Stimulated activated CD4-positive, alpha-beta T cell treated with anti-CD3 and anti-CD28 coated beads, Interleukin-1b, Interleukin-23, amount 100 ng/mL, for 24 hours (primary cell): ENCODE measurements at places on chromosomes 12 and 14.

DNA sequence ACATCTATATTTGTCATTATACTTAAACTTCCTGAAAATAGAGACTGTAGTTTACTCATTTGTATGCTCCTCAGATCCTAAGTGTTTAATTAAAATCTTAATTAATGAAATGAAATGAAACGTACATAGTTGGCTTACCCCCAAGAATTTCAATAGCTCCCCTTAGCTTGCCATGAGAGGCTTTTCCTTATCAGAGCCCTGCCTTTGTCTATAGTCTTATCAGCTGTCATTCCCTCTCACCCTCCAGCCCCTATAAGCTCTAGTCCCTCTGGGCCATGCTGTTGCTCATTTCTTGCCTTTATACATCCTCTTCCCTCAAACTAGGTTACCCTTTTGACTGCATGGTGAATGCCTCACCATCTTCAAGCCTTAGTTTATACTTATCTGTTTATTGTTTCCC, 1.1 kb upstream of the RTRAF start:
- no peak for DNase-seq

DNA sequence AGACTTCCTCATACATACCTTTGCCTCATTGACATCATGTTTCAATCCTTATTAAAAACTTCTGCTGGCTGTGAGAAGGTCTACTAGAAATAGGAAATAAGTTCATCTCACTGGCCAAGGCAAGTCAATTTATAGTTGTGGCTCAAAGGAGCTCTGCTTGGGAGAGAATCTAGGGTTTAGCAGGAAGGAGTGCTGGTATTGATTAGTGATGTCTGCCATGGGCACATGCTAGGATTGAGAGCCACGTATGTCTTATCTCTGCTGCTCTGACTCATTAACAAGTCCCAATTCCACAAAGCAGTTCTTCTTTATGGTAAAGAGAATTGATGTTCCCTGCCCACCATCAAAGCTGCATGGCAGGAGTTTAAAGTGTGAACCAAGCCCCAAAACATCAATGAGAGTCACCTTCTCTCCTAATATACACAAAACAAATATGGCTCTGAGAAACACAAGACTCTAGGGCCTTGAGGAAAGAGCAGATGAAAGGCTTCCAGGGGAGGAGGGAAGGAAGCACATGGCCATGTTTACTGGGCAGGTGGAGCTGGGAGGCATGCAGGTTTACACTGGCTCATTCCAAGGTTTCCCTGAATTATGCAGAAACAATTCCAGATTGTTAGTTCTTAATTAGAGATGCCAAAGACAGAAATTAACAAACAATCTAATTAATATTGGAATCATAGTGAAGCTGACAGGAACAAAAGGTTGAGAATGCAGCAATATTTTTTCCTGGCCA, 931.9 kb upstream of the TMEM132C start:
- DNase-seq: no peak

- DNase-seq: no peak
These were observed 731 bp upstream of the PCNX4 start for GRCh38 chr14:60090864-60091519.

- no peak for DNase-seq
These were observed 86.6 kb downstream of the CRADD start for GRCh38 chr12:93763746-93764147.

GRCh38 chr12:28824849-28825248, 324.2 kb upstream of the FAR2 start:
- DNase-seq: no peak

DNA sequence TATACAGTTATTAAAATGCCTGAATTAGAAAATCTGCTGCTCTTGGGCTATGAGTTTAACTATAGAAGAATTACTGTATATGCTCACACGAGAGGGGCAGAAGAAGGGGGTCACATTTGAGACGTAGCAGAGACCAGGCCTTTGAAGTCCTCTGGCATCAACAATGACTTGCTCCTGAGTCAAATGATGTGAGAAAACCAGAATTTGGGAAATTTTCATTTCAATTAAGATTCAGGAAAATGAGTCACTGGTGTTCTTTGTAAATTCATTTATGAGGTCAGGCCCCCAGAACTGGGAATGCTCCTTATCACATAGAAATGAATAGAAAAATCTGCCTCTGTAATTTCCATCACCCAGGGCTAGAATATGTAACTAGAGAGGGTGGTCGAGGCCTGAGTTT, 92.9 kb downstream of the APAF1 start:
- no peak for DNase-seq

DNA sequence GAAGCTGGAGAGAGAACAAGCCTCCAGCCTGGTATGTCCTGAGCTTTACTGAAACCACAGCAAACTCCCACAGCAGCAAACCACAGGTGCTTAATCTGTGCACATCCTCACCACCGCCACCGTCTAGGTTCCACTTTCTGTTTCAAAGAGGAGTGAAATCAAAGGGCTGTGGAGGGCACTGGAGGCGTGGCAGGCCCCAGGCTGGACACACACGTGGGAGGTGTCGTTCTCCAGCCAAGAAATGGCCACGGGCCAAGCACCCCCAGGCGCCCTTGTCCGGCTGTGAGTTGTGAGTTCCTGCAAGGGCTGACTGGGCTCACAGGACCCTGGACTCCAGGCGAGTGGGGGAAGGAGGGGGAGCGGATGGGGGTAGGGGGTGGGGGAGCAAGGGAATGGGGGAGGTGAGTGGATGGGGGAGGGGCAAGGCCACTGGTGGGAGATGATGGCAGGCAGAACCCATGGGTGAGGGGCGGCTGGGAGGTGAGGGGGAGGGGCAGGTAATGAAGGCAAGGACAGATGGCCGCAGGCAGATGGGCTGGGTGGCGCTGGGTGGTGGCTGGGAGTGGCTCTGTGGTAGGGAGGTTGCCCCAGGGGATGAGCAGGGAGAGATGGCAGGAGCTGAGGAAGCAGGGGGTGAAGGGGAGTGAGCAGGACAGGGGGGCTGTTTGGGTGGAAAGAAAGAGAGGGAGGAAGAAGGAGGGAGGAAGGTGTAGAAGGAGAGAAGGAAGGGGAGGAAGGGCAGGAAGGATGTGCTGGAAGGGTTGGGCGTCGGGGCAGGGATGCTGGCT, 86.7 kb downstream of the NCOR2 start:
- DNase-seq: no peak

GRCh38 chr12:25332143-25332542, 81.4 kb upstream of the KRAS start:
- no peak for DNase-seq

DNA sequence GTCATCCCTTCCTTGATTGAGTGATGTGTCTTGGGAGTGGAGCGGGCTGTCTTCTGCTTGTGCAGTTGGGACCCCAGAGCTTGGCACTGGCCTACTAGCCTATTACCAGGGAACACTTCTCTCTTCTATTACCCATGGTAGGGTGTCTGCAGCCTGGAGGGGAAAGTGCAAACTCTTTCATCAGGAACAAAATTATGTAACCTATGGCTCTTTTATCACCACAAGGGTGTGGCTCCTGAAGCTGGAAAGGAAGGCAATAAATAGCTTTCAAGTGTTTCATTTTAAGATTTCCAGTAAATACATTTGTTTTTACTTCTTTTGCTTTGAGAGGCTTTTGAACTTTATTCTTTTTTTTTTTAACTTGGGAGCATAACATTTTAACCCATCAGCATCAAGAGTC, 349.7 kb upstream of the FAR2 start:
- no peak for DNase-seq

GRCh38 chr12:81078469-81079196, 754 bp downstream of the ACSS3 start:
- DNase-seq: no peak

DNA sequence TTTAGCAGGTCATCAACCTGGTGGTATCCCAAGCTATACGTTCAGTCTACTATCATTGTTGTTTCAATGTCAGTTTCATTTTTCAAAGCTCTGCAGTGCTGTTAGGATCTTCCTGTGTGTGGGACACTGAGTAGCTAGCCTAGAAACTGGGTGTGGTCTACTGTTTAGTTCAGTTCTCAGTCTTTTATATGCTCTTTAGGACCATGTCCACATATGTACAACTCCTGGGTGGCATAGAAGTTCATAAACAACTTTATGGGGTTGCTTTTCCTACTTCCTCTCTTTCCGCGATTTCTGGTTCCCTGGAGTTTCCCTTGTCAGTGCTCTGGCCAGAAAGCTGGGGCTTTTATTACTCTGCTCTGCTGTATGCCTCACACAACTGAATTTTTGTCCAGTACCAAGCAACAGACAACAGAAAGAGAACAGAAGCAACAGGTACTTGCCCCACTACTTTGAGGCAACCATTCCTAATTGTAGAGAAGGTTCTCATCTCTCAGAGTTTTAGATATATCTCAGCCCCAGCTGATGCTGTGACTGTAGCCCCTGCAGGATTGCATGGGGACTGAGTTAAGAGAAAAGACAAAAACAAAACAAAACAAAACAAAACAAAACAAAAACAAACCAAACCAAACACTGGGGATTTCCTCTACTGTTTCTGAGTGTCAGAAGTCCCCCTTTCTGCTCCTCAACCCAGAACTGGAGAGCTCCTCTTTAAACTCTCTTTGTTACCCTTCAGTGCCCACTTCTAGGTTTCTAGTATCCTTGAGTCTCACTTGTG, 30.3 kb downstream of the MIS18BP1 start:
- DNase-seq: no peak

- DNase-seq: no peak
These were observed 1.1 kb upstream of the TRAF3 start for GRCh38 chr14:102775855-102776760.

DNA sequence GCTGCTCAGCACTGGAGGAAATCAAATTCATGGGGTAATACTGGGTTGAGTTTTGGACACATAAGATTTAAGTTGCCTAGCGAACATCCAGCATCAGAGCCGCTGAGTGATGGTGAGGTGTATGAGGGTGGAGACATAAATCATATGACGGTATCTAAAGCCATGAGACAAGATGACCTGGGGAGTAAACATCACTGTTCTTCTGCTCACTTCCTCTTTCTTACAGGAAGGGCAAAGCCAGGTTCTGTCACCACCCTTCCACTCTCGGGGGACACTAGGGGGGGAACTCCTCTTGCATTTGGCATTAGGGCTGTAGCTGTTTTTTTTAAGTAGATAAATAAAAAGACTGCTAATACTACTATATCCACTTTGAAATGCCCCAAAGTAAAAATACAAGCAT, 24.0 kb downstream of the PRDM4 start:
- no peak for DNase-seq

DNA sequence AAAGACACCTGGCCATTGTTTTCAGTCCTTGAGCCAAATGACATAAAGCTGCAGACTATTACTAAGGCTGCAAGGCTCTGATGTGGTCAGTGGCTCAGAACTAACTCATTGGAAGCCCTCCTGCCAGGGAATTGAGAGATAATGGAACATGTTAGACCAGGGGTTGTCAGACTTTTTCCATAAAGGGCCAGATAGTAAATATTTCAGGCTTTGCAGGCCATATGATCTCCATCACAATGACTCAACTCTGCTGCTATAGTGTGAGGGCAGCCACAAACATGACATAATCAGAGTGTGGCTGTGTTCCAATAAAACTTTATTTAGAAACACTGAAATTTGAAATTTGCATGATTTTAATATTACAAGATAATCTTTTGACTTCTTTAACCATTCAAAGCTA, 140.3 kb downstream of the TMEM30B start:
- DNase-seq: no peak

DNA sequence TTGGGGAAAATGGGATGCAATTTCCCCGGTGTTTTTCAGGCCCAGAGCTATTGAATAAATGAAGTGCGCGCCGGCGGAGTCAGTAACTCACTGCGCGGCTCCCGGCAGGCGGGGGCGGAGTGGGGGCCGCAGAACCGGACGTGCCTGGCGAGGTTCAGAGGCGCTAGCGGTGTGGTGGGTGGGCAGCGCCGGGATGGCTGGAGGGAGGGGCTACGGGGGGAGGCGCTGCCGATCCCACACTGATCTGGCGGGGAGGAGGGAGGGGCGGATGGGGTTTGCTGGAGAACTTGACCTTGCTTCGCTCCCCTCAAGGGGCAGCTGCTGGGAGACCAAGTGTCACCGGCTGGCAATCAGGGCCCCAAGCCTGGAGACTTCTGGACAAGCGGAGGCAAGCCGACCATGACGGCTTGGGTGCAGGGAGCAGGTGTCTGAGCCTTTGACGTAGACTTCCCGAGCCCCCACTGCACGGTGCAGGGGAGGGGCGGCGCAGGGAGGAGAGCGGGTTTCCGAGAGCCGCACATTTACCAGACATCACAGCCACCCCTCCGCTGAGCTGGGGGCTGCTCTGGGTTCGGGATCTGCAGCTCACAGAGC, 174.1 kb upstream of the RTL1 start:
- DNase-seq: no peak

DNA sequence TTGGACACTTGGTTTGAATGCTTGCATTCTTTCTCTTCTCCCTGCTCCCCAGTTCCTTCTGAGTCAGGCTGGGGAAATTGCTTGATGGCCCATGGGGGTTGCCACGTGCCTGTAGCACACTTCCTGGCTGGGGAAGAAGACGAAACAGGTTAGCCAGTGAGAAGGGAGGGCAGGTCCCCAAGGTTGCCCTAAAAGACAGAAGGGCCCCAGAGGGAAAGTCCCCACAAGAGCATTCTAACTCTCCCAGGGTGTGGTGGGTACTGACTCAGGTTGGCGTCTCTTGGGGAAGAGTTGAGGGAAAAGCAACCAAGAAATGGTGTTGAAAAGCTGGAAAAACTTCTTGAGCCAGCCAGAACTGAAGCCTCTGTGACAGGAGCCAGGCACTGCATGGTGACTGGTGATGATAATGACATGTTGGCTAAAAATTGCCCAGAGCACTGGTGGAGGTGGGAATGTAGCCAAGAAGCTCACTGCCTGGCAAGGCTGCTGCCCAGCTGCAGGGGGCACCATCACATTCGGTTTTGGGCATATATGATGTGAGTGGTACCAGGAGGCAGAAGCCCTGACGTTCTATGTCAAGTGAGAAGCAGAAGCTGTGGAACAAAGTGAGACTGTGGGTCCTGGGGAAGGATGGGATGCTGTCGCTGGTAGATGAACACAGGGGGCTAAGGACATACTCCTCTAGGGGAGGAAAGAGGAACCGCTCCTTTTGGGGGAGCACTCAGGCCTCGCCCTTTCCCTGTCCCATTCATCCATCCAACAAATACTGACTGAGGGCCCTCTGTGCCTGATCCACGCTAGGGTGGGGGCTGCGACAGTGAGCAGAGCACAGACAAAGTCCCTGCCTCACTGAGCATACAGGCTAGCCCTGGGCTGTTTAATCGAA, 8.1 kb upstream of the RABGGTA start:
- DNase-seq: peak; percentile 35

DNA sequence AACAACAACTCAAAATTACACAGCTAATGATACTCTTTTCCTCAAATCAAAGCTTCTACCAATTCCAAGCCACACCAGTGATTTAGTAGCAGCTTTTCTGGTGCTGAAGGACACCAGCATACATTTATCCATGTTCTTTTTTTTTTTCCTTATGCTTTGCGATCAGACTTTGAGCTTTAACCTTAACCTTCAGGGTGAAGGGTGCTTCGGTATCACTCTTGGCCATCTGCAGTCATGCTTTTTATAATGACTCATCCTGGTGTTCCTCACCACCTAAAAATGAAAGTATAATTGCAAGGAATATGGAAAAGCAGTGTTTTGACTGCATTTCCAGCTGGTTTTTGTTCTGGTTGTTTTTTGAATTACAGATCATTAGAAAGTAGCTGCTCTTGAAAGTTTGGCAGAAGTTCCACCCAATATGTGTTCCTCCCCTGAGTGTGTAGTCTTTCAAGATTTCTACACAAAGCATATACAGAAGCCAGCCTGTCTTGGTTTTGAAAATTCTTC, 1.3 kb upstream of the SLC41A2 start:
- DNase-seq: no peak
